ENCODE measurements at places on chromosomes 3 and 15. TPM values are rescaled to one million over a fixed set of nuclear protein-coding genes. Genes with fewer than 3 reads are reported as not detected.

Gene TMEM207
- total RNA-seq, result not detected

Gene RARRES1
- total RNA-seq, result 1.6 TPM

Gene MKRN3
- 1.6 TPM for total RNA-seq

Gene UROC1
- not detected for total RNA-seq

Gene ENTPD3
- 1.6 TPM for total RNA-seq

Gene ZNF774
- 2.1 TPM for total RNA-seq

Gene TBC1D5
- 69.4 TPM for total RNA-seq

Gene PCLAF
- total RNA-seq, result 12.0 TPM

Gene ZNF662
- 11.0 TPM for total RNA-seq

Gene CD80
- 1.0 TPM for total RNA-seq

Gene ERICH6
- total RNA-seq, result not detected

Gene TUSC7
- not detected for total RNA-seq

Gene MUSTN1
- total RNA-seq, result 35.5 TPM

Gene IL17RE
- total RNA-seq, result not detected

Gene P3H2
- total RNA-seq, result 19.8 TPM

Gene PPARG
- total RNA-seq, result 30.3 TPM

Gene IL17RB
- 1.6 TPM for total RNA-seq

Gene SEC22C
- total RNA-seq, result 21.4 TPM

Gene GRAMD2A
- total RNA-seq, result 2.1 TPM

Gene PTX3
- 11.5 TPM for total RNA-seq

Gene SCG5
- total RNA-seq, result 8.4 TPM

Gene FGD5
- total RNA-seq, result 15.7 TPM

Gene SNRPA1
- 14.1 TPM for total RNA-seq

Gene ACAN
- total RNA-seq, result 13.6 TPM

Gene KBTBD13
- 1.6 TPM for total RNA-seq

Gene SH3GL3
- 6.3 TPM for total RNA-seq

Gene MOBP
- not detected for total RNA-seq

Gene SPTBN5
- total RNA-seq, result 1.0 TPM

Gene RBM6
- 49.1 TPM for total RNA-seq

Gene IQCF5
- not detected for total RNA-seq

Gene GATM
- 309 TPM for total RNA-seq

Gene ARPP19
- 69.9 TPM for total RNA-seq

Gene NR2C2
- total RNA-seq, result 27.7 TPM

Gene ITIH3
- 2.1 TPM for total RNA-seq

Gene ACKR2
- 1.6 TPM for total RNA-seq

Gene XRN1
- total RNA-seq, result 37.6 TPM

Gene CHRM5
- not detected for total RNA-seq

Gene STARD9
- total RNA-seq, result 27.7 TPM

Gene SLC12A1
- total RNA-seq, result not detected

Gene GOLGA8M
- total RNA-seq, result 1.0 TPM

Gene LMAN1L
- not detected for total RNA-seq

Gene CFAP91
- total RNA-seq, result under 0.01 TPM

Gene SCAANT1
- total RNA-seq, result not detected

Gene ATP13A5
- total RNA-seq, result not detected
